ENCODE measurements at places on chromosomes 2 and 18. TPM values are rescaled to one million over a fixed set of nuclear protein-coding genes. Genes with fewer than 3 reads are reported as not detected.
A peak's percentile ranks its signal among the peaks of the same experiment; 100 is the strongest.

DNA sequence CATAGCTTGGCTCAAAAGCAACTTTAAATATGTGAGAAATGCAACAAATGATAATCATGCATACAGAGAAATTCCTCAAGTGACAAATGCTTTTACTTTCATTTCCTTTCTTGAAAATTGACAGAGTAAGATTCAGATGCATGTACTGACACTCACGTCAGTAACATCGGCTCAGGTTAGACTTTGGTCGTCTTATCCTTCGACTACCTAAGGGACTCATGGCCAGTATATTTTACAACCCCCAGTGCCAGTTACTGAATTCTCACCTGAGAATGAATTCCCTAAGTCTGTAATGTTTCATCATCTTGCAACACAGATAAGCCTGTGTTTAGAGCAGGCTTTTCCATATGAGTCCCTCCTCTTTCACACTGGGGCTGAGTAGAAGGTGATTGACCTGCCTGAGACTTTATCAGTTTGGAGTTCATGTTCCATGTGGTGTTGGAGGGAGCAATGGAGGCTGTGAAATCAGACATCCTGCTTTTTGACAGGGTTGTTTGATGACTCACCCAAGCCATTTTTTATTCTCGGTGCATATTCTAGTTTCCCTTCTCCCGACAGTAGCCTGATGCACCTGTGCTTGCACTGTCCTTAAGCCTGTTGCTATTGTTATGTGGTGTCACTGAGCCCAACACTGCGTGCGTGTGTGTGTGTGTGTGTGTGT, 30.5 kb upstream of the ATP8B1 start:
- DNase-seq, result no peak

DNA sequence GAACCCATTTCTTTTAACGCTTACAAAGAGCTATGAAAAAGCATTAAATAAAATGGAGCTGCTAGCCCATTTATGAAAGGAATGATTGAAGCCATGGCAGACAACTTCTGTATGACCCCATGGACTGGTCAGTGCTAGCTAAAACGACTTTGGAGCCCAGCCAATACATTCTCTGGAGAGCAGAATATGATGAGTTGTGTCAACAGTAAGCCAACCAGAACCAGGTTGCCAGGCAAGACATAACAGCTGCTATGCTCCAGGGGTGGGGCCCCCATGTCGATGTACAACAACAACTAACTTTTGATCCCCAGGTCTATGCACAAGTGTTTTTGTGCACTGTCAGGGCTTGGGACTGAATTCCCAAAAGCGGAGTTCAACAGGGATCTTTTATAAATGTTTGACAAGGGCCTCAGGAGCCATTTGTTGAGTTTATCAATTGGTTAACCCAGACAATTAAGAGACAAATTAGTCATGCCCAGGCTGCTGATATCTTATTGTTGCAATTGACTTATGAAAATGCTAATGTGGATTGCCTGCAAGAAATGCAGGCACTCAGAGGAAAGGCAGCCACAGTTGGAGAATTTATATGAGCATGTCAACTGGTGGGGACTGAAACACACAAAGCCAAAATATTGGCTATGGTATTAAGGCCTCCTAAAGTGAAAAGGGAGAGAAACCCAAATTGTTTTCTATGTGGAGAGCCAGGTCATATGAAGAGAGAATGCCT, 64.6 kb upstream of the MYO3B start:
- no peak for DNase-seq

- DNase-seq, result no peak
These were observed 38.5 kb downstream of the THAP4 start for GRCh38 chr2:241598487-241598886.

- DNase-seq, result no peak
These were observed 72.5 kb downstream of the MTCL1 start for GRCh38 chr18:8777846-8778245.

DNA sequence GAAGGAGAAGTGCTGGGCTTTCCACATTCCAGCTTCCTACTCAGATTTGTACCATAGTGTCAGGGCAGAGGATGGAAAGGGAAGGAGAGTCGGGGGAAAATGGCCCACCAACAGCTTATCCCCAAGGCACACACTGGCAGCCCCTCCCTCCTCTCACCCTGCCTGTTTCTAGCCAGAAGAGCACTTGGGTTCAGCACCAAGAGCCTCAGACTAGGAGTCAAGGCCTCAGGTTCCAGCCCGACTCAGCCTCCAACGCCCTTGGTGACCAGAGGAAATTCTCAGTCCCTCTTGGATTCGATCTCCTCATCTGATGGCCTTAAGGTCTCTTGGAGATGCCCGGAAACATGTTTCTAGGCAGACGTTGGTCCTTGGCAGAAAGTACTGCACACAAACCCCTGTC, 53.9 kb downstream of the TNS1 start:
- no peak for DNase-seq

GRCh38 chr18:59057969-59058368, 81.7 kb upstream of the SEC11C start:
- DNase-seq, result no peak

DNA sequence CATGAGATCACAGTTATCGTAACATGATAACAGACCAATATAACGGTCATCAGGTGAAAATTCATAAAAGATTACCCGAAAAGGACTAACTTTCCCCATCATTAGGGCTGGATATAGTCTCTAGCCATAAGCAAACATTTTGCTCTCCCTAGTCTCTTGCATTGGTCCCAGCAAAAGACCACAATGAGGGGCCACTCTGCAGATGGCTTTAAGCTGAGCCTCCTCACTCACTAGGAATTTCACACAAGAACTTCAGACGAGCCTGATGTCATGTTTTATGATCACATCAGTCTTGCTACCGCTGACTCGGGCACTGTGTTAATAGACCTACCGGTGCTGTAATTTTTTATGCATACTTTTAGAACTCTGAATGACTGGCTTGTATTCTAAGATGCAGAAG, 35.2 kb downstream of the STK17B start:
- no peak for DNase-seq

- no peak for DNase-seq
These were observed 2.2 kb upstream of the GYPC start for GRCh38 chr2:126653761-126654160.

DNA sequence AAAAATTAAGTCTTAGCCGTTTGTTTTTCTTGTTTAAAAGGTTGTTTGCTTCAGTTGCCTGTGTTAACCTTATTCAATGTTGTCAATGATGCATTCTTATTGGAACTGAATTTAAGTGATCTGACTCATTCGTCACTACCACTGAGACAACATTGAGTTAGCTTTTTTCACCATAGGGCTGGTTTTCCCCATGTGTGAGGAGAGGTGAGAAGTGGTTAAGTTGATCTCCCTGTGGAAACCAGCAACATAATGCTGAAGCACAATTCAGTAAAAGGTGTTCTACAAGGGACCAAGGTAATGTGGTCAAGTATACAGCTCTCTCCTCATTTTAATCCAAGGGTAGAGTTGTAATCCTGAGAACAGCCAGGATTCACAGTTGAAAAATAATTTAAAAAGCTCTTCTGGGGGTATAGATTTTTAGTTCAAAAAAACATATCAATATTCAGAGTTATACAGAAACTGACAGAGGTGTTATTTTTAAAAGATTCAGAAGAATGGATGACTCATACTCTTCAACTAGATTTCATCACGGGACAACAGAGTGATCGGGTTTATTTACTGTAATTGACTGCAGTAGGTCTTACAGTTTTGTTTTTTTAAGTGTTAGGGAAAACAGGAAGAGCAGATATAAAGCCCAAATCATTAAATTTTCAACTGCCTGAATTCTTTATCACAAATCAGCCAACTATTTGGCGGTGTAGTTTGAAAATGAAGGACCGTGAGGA, 12.6 kb downstream of the NOP58 start:
- DNase-seq, result no peak

- no peak for DNase-seq
These were observed 32.3 kb upstream of the MPP4 start for GRCh38 chr2:201730651-201731285.

DNA sequence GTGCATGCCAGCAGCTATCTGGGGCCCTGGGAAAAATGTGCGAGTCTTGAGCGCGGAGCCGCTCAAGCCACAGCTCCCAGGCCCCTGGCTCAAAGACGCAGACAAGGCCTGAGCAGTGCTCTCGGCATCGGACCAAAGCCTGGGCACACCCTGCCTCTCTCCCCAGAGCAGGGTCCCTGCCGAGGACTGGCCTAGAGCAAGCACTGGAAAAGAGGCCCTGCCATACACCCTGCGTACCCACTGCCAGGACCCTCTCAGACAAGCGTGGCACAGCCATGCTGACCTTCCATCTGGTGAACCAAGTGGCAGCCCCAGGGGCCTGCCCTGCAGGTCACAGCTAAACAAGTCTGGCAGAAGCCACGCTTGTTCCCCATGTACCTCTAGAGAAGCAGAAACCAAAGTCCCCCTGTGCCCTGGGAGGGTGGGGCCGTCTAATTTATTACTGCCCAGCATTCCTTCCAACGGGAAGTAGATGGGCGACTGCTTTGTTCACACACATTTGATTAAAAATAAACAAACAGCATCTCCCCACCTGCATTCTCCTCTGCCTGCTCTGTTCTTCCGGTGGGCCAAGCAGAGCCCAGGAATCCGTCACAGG, 14.0 kb downstream of the STK25 start:
- no peak for DNase-seq

DNA sequence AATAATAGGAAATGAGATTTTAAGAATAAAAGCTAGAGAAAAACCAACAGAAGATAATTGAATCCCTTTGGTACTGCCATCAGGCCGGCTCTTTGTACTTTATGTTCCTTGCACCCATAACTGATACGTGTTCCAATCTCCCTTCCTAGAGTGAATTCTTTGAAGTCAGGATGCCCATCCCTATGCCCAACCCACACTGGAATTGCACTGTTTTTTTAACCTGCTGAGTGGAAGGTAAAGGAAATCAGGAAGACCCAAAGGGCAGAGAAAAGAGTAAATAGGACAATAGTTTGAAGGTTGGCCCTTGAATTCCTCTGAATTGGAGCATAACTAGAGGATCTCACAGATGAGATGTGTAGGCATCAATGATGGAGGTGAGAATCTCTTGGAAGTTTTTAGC, 4.4 kb upstream of the ATG16L1 start:
- no peak for DNase-seq

DNA sequence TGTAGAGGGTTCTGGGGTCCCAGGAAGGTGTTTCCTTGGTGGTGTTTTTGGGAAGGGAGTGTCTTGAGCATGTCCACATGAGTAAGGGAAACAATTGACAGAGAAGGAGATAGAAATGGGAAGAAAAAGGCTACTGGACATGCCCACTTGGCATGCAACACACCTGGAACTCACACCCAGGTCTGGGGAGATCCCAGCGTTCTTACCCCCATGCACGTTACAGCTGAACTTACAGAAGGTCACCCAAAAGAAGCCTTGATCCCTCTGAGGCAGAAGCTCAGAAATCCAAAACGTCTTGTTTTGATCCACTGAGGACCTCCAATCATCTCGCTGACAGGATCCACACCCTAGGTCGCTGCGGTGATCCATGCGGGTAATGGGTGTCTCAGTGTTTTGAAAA, 142.0 kb downstream of the ZNF516 start:
- DNase-seq, result no peak

GRCh38 chr2:197307933-197308521, 2.6 kb downstream of the ANKRD44 start:
- DNase-seq, result peak; percentile 28

GRCh38 chr2:144015655-144016245, 504.2 kb downstream of the ZEB2 start:
- DNase-seq, result no peak

DNA sequence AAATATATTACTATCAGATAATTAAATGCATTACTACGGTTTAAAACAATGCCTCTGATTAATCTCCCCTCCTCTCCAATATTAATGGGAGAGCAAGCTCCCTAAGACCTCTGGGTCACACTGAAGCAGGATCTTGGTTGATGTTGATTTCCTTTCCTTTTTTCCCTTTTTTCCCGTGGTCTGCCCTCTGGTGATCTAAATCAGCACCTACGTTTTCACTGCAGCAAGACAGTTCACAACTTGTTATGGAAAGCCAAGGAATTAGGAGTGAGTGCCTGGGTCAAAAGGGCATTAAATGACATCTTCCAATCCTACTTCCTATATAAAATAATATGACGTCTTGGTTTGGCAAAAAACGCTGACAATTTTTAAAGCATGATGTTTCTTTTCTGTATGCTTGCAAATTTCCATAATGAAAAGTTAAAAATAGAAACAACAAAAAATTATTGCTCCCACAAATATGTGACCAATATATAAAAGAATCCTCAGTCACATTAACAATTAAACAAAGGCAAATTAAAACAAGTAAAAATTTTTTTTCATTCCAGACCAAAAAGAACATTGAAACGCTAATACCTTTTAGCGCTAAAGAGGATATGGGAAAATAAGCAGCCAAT, 7.9 kb upstream of the CFAP36 start:
- no peak for DNase-seq

DNA sequence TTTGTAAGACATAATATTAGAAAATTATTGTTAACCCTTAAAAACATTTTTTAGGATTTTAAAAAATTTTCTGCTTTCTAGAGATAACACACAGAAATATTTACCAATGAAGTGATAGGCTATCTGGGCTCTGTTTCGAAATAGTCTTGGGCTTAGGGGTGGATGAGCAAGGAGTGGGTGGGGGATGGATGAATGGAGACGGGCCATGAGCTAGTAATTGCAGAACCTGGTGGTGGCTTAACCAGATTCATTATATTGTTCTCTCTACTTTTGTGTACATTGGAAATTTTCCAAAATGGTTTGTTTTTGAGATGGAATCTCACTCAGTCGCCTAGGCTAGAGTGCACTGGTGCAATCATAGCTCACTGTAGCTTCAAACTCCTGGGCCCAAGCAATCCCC, 89.6 kb downstream of the TCF7L1 start:
- DNase-seq, result no peak

DNA sequence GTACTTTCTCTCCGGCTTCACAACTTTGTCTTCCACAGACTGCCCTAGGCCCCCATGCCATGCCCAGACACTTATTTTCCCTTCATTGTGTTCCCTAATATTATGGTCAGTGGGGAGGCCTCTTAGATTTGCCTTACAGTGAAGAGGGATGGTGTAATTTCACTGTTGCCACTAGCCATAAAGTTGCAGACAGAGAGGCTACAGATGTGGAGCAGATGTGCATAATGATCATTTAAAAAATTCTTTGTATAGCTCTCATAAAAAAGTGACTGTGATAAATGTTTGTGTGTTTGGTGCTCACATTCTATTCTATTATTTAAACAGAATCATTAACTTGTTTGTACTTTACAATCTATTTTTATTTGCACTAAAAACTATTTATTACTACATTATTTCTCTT, 67.5 kb upstream of the FN1 start:
- DNase-seq, result no peak

GRCh38 chr18:77754475-77755044, 504.9 kb downstream of the GALR1 start:
- no peak for DNase-seq

Gene IL36RN
- total RNA-seq, result not detected

Gene NEUROD1
- total RNA-seq, result not detected

Gene SULT1C4
- 3.2 TPM for total RNA-seq

Gene DSC2
- 34.1 TPM for total RNA-seq

Gene NYAP2
- not detected for total RNA-seq

Gene SFTPB
- total RNA-seq, result 0.50 TPM

Gene GKN1
- not detected for total RNA-seq

Gene CDH2
- 321 TPM for total RNA-seq

Gene DNPEP
- total RNA-seq, result 74.8 TPM

Gene LRP1B
- 0.02 TPM for total RNA-seq

Measured in left ventricle myocardium superior (tissue), 1 donor.